ENCODE measurements at places on chromosomes 3 and 15.
A peak's percentile ranks its signal among the peaks of the same experiment; 100 is the strongest.

- DNase-seq = no peak
These were observed 41.6 kb downstream of the ZBTB11 start for GRCh38 chr3:101635345-101635744.

DNA sequence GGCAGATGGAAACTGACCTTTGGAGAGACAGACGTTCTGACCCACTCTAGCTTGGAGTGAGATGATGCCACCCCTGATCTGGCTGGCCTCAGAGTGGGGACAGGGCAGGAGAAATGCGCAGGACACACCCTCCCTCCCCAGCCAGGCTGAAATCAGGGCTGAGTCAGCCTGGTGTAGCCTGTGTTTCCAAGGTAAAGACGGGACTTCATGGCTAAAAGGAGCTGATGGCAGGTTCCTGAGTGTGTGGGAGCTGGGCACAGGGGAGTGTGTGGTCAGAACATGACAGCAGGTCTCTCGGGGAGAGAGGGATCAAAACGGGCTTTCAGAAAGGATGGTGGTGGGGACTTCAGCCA is 14.6 kb upstream of the POLG start:
- DNase-seq = no peak

DNA sequence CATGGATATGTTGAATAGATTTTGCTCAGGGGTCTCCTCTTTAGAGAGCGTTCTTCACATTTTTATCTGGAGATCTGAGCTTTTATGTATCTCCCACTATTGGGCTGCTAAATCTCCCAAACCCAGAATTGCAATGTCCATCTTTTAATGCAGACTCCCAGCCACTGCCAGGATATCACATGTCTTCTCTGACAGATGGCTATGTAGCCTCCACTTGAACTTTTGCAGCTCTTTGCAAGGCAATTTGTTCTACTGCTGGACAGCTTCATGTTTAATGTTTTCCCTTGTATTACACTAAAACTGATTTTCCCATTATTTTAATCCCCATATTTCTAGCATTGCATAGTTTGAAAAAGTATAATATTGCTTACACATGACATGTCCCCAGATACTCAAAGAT is 177.2 kb downstream of the LPP start:
- DNase-seq = no peak

DNA sequence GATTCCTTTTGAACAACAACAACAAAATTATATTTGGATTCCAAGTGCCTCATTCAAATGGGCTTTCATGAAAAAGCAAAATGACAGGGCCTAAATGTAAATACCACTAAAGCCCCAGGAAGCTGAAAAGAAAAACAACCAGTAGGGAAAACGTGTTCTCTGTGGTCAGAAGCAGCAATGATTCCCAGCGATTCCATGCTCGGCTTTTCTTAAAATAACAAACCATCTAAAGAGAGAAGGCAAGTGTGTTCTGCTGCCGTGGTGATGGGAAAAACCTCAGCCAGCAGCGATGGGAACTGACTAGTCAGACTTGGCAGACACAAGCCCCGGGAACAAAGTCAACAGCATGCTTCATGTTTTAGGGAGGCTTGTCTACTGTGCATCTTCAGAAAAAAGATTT is 153.6 kb downstream of the TNIK start:
- no peak for DNase-seq

- no peak for DNase-seq
These were observed 3.6 kb upstream of the C3orf85 start for GRCh38 chr3:109132801-109133473.

- no peak for DNase-seq
These were observed 133.2 kb downstream of the ARPP21 start for GRCh38 chr3:35772381-35773015.

DNA sequence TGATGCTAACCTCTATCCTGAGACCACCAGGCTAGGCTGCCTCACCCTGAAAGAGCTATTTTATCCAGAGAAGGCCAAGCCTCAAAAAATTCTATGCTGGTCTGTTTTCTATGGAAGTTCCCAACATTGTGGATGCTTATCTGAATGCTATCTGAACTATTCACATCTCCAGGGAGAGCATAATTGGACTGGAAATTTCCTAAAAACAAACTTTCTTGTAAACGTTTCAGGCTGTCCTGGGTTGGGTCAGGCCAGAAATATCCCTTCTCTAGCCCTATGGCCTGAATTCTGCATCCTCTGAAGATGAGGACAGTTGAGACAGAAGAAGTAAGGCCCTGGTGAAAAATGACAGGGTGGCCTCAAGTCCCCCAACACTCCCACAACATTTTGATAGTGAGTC is 706.4 kb upstream of the NR2F2 start:
- DNase-seq = no peak

GRCh38 chr3:149319750-149320149 is 13.7 kb downstream of the TM4SF18 start:
- no peak for DNase-seq

DNA sequence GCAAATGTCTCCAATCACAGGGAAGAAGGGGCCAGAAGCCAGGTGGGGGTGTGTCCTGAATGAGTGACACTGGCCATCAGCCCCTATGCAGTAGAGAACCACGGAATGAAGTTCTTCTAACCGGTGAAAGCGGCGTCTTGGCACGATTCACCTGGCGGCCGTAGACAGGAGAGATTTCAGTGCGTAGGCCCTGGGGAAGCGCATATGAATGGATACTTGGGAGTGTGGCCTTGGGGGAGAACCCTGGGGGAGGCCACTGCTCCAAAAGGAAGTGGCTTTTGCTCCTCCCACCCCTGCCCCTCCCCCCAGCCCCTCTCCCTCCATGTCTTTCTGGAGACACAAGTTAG is 43.6 kb downstream of the RBPMS2 start:
- no peak for DNase-seq

- no peak for DNase-seq
These were observed 2.1 kb downstream of the ACOX2 start for GRCh38 chr3:58534592-58535494.

- DNase-seq = no peak
These were observed 5.6 kb upstream of the CCDC13 start for GRCh38 chr3:42778644-42779043.

- DNase-seq = no peak
These were observed 41.0 kb downstream of the MCTP2 start for GRCh38 chr15:94272251-94272898.

DNA sequence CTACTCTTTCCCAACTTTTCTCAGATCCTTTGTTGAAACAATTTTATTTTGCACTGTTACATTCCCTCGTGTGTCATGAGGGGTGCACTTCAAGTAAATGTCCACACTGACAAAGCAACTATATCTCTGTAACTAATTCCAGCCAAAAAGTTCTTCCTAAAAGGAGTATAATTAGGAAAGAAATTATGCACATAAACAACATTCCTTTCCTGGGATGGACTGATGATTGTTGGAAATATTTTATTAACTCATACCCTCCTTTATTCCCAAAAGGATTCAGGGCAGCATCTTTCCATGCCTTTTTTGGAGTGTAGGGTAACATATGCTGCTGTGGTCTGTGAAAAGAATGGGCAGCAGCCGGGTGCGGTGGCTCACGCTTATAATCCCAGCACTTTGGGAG is 426.1 kb upstream of the THBS1 start:
- DNase-seq = no peak

DNA sequence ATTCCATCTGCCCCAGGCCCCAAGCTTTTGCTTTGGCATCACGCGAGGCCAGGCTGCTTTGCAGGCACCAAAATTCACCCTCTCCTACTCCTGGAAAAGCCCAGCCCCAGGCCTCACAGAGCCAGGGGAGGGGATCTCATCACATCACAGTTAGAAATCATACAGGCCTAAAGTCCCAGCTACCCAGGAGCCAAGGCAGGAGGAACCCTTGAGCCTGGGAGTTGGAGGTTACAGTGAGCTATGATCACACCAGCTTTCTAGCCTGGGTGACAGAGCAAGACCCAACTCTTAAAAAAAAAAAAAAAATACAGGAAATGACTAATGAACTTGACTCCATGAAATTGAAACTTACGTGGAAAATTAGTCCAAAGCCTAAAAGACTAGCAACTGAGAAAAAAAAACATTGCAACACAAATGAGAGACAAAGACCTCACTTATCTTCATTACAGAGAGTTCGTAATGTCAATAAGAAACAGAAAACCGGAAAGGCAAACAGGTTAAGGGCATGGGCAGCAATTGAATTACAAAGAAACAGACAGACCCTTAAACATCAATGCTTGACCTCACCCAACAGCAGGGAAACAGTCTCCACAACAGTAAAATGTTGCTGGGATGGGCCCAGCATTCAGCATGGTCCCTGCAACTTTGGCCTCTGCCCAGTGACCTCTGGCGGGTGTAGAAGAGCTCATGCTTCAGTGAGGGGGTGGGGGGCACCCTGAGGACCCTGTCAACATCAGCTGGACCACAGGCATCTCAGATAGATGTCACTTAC is 151.5 kb downstream of the LRRK1 start:
- no peak for DNase-seq

- peak; percentile 51 for DNase-seq
These were observed at the start of gene ZNF660 for GRCh38 chr3:44584646-44585501. Gene ZNF660, plus strand, starts transcription at chr3:44584964. Its CDS starts 9,230 bp downstream, at chr3:44594194.

DNA sequence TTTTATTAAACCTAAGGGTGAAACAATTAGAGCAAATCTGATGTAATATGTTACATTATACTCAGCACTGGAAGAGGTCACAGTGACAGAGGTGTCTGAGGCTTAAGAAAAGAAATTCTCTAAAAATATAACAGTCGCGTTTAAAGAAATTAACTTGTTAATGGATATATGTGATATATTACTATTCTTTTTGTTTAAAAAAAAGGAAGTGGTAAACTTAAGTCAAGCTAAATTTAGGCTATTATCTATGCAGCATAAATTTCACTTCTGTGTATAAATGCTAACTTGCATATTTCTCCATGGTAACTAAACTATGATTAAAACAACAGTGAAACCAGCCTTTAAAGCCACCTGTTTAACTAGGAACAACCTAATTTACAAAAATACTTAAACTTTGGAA is 191.3 kb downstream of the FOXP1 start:
- DNase-seq = no peak

GRCh38 chr15:85031086-85031943 is 49.7 kb downstream of the PDE8A start:
- DNase-seq = no peak

Data from Peyer's patch (tissue), 4 donors.